Hepatocyte (in vitro differentiated cells): ENCODE measurements at places on chromosomes 5 and 9. TPM values are rescaled to one million over a fixed set of nuclear protein-coding genes. Genes with fewer than 3 reads are reported as not detected.
A peak's percentile ranks its signal among the peaks of the same experiment; 100 is the strongest.

The BTNL8 gene
- 19.1 and 22.0 TPM in 2 replicates for total RNA-seq

The FST gene
- total RNA-seq, result 15.3 and 18.4 TPM in 2 replicates

The SOX30 gene
- total RNA-seq, result not detected in 2 replicates

The LIFR gene
- 61.3 and 83.8 TPM in 2 replicates for total RNA-seq

The ENTREP1 gene
- total RNA-seq, result 2.2 and 3.4 TPM in 2 replicates

- no peak for DNase-seq
- H3K4me1 ChIP-seq, result no peaks in the 10 kb centered on the region
- H3K27me3 ChIP-seq, result no peaks in the 10 kb centered on the region
- H3K36me3 ChIP-seq, result no peaks in the 10 kb centered on the region
Measured at GRCh38 chr9:112093870-112094216, 81.3 kb downstream of the SUSD1 start.

- no peaks in the 10 kb centered on the region for H3K27me3 ChIP-seq
- no peak for DNase-seq
- H3K4me1 ChIP-seq, result no peaks in the 10 kb centered on the region
- H3K4me3 ChIP-seq, result no peak overlapping the region
- H3K36me3 ChIP-seq, result no peaks in the 10 kb centered on the region
Measured at GRCh38 chr5:170327829-170328228, 30.3 kb upstream of the LCP2 start.

- H3K36me3 ChIP-seq, result no peaks in the 10 kb centered on the region
- H3K27me3 ChIP-seq, result no peaks in the 10 kb centered on the region
- no peak overlapping the region for H3K27ac ChIP-seq
Measured at GRCh38 chr5:172441262-172441751, 13.0 kb downstream of the SH3PXD2B start.

DNA sequence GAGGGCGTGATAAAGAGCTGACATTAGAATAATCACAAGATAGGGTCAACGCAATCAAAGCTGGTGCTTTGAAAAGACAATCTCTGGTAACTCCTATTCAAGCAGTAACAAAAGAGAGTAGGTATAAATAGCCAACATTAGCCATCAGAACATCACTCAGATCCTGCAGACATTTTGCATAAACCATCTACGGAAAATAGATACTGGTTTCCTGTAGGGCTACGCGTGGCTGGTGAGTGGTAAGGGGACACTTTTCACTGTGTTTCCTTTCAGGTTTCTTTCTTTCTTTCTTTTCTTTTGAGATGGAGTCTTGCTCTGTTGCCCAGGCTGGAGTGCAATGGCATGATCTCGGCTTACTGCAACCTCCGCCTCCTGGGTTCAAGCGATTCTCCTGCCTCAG is 22.3 kb downstream of the TTF1 start:
- H3K27ac ChIP-seq, result no peak overlapping the region
- H3K4me1 ChIP-seq, result no peaks in the 10 kb centered on the region
- H3K36me3 ChIP-seq, result no peaks in the 10 kb centered on the region
- no peaks in the 10 kb centered on the region for H3K27me3 ChIP-seq
- no peak overlapping the region for H3K4me3 ChIP-seq

DNA sequence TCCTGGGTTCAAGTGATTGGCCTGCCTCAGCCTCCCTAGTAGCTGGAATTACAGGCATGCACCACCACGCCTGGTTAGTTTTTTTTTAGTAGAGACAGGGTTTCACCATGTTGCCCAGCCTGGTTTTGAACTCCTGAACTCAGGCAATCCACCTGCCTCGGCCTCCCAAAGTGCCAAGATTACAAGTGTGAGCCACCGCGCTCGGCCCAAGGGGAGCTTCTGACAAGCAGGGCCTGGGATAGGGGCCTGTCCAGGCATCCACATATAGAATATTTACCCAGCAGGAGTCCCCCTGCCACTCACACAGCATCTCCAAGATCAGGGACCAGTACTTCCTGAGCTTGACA is 10.1 kb downstream of the IRF1 start:
- peaks cover 34% of the 10 kb centered on the region for H3K4me1 ChIP-seq
- no peak overlapping the region for H3K4me3 ChIP-seq
- H3K27me3 ChIP-seq, result no peaks in the 10 kb centered on the region

GRCh38 chr5:159178978-159179377 is 30.4 kb downstream of the RNF145 start:
- H3K27me3 ChIP-seq, result no peaks in the 10 kb centered on the region
- H3K4me1 ChIP-seq, result peaks cover 44% of the 10 kb centered on the region
- DNase-seq, result peak; percentile 76

DNA sequence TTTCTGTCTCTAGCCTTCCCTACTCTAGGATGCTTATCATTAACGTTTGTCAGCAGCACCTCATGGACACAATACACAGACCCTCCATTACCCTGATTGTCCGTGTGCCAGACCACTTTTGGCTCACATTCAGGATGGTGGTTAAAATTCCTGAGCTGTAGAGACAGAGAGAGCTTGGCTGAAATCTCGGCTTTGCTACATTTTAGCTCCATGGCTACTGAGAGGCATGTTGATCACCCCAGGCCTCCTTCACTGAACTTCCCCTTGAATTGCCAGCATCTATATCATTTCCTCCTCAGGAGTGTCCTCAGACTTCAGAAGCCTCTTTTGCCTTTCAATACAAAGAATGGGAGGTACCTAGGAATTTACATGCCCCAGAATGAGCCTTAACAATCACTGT is 104.7 kb upstream of the ISL1 start:
- no peaks in the 10 kb centered on the region for H3K27me3 ChIP-seq
- no peaks in the 10 kb centered on the region for H3K36me3 ChIP-seq
- H3K27ac ChIP-seq, result no peak overlapping the region
- H3K4me3 ChIP-seq, result no peak overlapping the region

- DNase-seq, result no peak
- no peak overlapping the region for H3K27ac ChIP-seq
- H3K27me3 ChIP-seq, result peaks cover 10% of the 10 kb centered on the region
- H3K36me3 ChIP-seq, result no peaks in the 10 kb centered on the region
Measured at GRCh38 chr9:135056541-135056940, 30.9 kb upstream of the OLFM1 start.

- H3K36me3 ChIP-seq, result no peaks in the 10 kb centered on the region
- H3K27me3 ChIP-seq, result no peaks in the 10 kb centered on the region
- H3K4me1 ChIP-seq, result no peaks in the 10 kb centered on the region
- H3K4me3 ChIP-seq, result no peak overlapping the region
Measured at GRCh38 chr5:110549301-110549700, 177.2 kb downstream of the TMEM232 start.

GRCh38 chr5:134594797-134595457 is 37.7 kb downstream of the SAR1B start:
- no peaks in the 10 kb centered on the region for H3K36me3 ChIP-seq
- H3K27ac ChIP-seq, result no peak overlapping the region
- no peaks in the 10 kb centered on the region for H3K27me3 ChIP-seq

DNA sequence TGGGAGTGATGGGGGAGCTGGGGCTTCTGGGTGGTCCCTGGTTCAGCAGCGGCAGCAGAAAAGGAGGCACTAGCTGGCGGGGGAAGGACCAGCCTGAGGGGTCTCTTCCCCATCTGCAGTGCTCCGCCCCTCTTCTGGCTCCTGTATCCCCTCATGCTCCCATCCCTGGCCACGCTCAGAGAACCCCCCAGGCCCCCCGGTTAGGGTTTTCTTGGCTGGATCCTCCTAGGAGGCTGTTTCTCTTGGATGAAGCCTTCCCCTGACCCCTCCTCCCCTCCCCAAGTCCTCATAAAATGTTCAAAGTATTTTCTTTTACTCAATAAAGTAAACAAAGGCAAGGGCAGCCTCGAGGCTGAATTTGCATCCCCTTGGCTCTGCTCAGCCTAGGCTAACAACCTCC is 60.8 kb downstream of the FGF18 start:
- no peaks in the 10 kb centered on the region for H3K36me3 ChIP-seq
- peaks cover 4% of the 10 kb centered on the region for H3K4me1 ChIP-seq
- peak; percentile 26 for DNase-seq
- no peak overlapping the region for H3K4me3 ChIP-seq
- no peaks in the 10 kb centered on the region for H3K27me3 ChIP-seq

DNA sequence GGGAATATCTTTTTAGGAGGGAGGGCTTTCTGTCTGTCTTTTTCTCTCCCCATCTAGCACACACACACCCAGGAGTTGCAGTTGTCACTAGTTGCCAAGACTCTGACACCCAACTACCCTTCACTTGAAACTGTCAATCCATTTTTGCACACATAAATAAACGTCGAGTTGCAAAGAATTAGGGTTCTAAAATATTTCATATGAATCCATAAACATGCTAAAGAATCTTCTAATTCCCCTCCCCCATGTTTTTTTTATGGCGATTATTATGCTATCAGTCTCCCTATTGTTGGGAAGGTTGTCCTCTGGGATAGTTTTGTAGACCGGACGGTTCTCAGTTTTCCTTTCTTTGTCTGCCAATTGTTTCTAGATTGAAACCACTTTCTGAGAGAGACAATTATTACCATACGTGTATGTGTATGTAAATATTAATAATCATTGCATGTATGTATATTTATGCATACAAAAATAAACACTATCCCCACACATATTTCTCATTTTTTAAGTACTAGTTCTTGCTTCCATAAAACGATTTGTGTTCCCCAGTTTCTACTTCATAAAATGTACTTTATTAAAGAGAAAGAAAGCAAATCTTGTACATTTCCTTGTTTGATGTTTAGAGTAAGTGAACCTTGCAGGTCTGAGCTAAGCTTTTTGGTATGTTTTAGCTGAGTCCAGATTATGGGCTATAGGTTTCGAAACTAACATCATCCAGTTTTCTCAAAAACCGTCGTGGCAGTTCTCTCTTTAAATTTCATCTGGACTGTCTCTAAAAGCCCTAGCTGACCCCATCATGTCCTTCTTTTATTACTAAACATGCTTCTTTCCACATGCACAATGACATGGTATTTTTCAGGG is 165.0 kb upstream of the MPDZ start:
- H3K27me3 ChIP-seq, result no peaks in the 10 kb centered on the region
- H3K4me3 ChIP-seq, result no peak overlapping the region
- no peaks in the 10 kb centered on the region for H3K36me3 ChIP-seq
- no peaks in the 10 kb centered on the region for H3K4me1 ChIP-seq
- H3K27ac ChIP-seq, result peak overlapping the region; percentile 66

DNA sequence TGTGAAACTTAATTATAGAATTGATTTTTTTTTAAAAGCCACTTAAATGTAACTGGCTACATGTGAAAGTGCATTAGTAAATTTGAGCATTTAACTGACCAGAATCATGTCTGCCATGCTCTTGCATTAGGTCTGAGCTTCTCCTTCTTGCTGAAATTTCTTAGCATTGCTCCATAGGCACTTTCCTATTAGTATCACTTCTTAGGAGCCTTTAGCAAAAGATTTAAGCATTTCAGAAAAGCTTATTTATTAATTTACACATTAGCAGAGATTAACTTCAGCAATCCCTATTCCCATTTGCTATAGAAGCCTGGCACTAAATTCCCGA is 211.0 kb downstream of the SNX18 start:
- H3K36me3 ChIP-seq, result no peaks in the 10 kb centered on the region
- no peak overlapping the region for H3K4me3 ChIP-seq
- no peak for DNase-seq
- H3K27me3 ChIP-seq, result no peaks in the 10 kb centered on the region

GRCh38 chr9:127225801-127226625 is 38.6 kb upstream of the GARNL3 start:
- peak overlapping the region; percentile 81 for H3K4me3 ChIP-seq
- DNase-seq, result peak; percentile 35
- H3K27ac ChIP-seq, result no peak overlapping the region
- H3K36me3 ChIP-seq, result no peaks in the 10 kb centered on the region
- no peaks in the 10 kb centered on the region for H3K4me1 ChIP-seq
- H3K27me3 ChIP-seq, result no peaks in the 10 kb centered on the region
